ENCODE measurements at places on chromosomes 12 and 14. TPM values are rescaled to one million over a fixed set of nuclear protein-coding genes. Genes with fewer than 3 reads are reported as not detected.

Gene RASAL1
- not detected for total RNA-seq

Gene TSHR
- total RNA-seq = not detected

Gene ADGRD1
- total RNA-seq = 5.1 TPM

Gene RNASE7
- total RNA-seq = not detected

Gene MMP14
- 238 TPM for total RNA-seq

Gene PUS1
- total RNA-seq = 9.9 TPM

Gene LDHB
- 529 TPM for total RNA-seq

Gene GLIPR1L1
- not detected for total RNA-seq

Gene UNC79
- total RNA-seq = 0.16 TPM

Gene SLC7A8
- 0.32 TPM for total RNA-seq

Gene BDKRB2
- 0.32 TPM for total RNA-seq

Gene GNB3
- 2.5 TPM for total RNA-seq

Gene RASSF3
- 9.9 TPM for total RNA-seq

Gene G2E3
- total RNA-seq = 7.9 TPM

Gene PAPLN
- 7.6 TPM for total RNA-seq

Gene KLRB1
- not detected for total RNA-seq

Gene KLRK1
- not detected for total RNA-seq

Gene ASB2
- not detected for total RNA-seq

Gene TAS2R9
- not detected for total RNA-seq

Gene CLEC7A
- not detected for total RNA-seq

Gene TSPAN9
- 27.1 TPM for total RNA-seq

Gene RILPL2
- total RNA-seq = 6.5 TPM

Measured in cardiac atrium fibroblast (primary cell).